ENCODE measurements at places on chromosomes 11 and 22. TPM values are rescaled to one million over a fixed set of nuclear protein-coding genes. Genes with fewer than 3 reads are reported as not detected.

The TRIM51 gene
- polyA plus RNA-seq: not detected

The XRCC6 gene
- polyA plus RNA-seq: 195 TPM

The DDI1 gene
- not detected for polyA plus RNA-seq

The MYRF gene
- polyA plus RNA-seq: 0.79 TPM

The RIMBP3C gene
- polyA plus RNA-seq: not detected

The OR5B21 gene
- not detected for polyA plus RNA-seq

The MRGPRX4 gene
- not detected for polyA plus RNA-seq

The ANKK1 gene
- 0.32 TPM for polyA plus RNA-seq

DNA sequence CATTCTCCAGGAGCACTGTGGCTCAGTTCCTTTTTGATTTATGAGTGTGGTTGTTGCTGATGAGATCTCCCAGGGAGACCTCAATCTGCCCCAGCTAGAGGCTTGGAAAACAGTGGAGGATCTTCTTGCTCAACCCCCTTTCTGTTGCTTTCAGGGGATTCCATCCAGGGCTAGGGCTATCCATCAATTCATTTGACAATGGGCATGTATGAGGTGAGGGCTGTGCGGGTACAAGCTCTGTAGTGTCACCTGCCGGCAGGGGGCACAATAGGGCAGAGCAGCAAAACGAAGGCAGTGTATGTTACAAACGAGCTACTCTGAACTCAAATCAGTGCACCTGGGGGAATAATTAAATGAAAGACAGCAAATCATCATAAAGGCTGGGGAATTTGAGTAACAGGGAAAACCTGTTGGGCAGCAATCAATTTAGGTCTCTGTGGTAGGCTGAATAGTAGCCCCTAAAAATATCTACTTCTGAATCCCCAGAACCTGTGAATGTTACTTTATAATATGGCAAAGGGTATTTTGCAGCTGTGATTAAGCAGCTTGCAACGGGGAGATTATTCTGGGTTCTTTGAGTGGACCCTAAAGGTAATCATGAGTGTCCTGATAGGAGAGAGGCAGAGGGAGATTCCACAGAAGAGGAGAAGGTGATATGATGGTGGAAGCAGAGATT lies 170.3 kb upstream of the ZBED5 start:
- DNase-seq: no peak

DNA sequence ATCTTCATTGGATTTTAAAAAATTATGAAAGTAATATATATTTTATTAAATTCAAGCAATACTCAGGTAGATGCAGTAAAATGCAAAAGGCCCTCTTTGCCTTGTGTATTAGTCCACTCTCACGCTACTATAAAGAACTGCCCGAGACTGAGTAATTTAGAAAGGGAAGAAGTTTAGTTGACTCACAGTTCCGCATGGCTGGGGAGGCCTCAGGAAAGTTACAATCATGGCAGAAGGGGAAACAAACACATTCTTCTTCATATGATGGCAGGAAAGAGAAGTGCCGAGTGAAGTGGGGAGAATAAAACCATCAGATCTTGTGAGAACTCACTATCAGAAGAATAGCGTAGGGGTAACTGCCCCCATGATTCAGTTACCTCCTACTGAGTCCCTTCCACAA lies 130.8 kb downstream of the HIPK3 start:
- DNase-seq: no peak

DNA sequence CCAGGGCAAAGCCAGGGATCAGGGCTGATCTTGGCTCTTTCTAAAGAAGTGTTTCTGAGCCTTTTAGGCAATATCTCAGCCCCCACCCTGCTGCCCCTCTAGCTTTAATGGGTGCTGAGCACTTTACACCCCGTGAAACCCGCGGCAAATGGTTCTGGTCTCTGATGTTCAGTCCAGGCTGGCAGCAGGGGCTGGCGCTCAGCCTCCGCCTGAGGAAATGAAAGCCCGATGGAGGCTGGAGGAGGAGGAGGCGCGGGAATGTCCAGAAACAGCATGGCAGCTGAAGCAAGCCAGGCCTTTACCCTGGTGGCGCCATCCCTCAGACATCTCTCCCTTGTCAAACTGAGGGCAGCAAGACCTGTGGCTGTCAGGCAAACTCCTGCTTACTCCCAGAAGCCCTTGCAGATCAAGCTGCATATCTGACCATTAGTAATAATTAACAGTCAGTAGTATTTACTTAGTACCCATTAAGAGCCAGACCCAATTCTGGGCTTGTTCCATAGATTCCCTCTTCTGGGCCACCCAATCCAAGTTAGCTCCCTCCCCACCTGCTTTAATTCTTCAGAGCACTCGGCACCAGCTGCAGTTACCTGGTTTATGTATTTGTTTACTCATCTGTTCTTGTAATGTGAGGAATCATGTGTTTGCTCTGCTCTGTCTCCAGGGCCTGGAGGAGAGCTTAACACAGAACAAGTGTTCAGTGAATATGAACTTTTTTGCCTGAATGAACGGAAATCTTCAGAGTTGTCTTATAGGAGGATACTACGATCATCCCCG lies 15.0 kb upstream of the ALX4 start:
- no peak for DNase-seq

DNA sequence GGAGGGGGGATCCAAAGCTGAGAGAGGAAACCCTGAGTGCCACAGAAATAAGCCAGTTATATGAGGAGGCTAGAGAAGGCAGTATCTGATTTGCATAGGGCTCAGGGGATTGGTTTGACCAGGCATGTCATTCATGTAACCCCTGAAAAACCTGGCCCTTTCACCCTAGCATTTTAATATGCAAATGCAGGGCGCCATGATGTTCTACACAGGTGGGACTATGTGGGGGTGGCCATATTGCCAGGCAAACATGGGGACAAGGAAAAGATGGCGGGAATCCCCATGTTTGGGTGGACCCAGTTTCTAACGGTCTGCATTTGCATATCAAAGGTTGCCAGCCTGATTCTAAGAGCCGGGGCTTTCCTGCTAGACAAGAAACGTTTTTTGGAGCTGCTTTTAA lies 27.2 kb downstream of the CSF2RB start:
- no peak for DNase-seq

- no peak for DNase-seq
These were observed 6.4 kb upstream of the MFRP start for GRCh38 chr11:119352857-119353260.

DNA sequence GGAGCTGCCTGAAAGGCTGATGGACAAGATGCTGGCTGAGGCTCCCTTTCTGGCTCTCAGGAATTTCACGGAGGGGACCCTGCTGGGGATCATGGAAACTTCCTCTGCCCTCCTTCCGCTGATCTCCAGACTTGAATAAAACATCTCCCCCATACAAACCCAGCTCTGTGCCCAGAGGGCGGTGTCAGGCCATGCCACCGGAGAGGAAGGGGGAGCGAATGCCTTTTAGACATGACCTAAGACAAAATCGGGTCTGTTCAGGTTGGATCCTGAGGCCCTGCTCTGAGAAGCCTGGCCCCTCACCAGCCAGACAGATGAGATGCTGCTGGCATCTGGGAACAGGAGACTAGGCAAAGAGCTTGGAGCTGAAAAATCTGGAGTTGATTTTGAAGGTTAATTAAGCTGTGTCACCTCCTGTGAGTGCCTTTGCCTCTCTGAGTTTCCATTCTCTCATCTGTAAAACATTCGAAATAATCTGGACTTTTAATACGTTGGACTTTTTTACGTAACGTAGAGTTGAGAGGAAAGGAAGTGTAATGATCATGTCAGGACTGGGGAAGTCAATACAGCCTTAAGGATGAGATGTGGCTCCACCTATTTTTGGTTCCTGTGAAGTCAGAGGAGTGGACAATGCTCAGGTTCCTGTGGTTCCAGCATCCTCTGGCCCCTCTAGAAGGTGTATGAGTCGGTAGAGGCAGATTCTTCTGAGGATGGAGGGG lies 163.6 kb downstream of the ST3GAL4 start:
- no peak for DNase-seq

GRCh38 chr11:72058416-72059034 lies 21.8 kb downstream of the NUMA1 start:
- no peak for DNase-seq

- no peak for DNase-seq
These were observed 313 bp downstream of the PRCP start for GRCh38 chr11:82899957-82900276.

DNA sequence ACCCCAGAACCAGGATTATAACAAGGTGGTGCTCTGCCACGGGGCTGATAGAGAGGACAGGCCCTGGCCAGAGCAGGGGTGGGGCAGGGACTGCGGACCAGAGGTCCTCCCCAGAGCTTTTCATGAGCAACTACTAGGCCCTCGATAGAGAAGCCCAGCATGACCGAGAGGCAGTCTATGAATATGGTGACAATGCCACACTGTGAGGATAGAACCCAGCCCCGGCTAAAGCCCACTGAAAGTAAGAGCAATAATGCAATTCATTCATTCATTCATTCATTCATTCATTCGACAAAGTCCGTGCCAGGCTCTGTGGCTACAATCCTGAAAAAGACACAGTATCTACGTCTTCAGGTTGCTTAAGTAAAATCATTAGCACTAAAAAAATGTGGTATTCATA lies 35.6 kb upstream of the CD5 start:
- no peak for DNase-seq

- no peak for DNase-seq
These were observed 13.5 kb downstream of the ZBED5 start for GRCh38 chr11:10844356-10844755.

GRCh38 chr11:64098318-64098831 lies 62.6 kb downstream of the FLRT1 start:
- DNase-seq: no peak

- no peak for DNase-seq
These were observed 14.0 kb downstream of the GRIK4 start for GRCh38 chr11:120525261-120526171.

DNA sequence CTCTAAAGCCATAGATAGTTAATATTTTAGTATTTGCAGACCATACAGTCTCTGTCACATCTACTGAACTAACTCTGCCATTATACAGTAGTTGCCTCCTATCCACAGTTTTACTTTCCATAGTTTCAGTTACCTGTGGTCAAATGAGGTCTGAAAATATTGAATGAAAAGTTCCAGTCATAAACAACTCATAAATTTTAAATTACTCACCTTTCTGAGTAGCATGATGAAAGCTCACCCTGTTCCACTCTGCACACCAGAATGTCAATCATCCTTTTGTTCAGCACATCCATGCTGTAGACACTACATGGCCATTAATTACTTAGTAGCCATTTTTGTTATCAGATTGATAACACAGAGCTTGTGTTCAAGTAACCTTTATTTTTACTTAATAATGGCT lies 51.7 kb upstream of the ME3 start:
- DNase-seq: no peak

DNA sequence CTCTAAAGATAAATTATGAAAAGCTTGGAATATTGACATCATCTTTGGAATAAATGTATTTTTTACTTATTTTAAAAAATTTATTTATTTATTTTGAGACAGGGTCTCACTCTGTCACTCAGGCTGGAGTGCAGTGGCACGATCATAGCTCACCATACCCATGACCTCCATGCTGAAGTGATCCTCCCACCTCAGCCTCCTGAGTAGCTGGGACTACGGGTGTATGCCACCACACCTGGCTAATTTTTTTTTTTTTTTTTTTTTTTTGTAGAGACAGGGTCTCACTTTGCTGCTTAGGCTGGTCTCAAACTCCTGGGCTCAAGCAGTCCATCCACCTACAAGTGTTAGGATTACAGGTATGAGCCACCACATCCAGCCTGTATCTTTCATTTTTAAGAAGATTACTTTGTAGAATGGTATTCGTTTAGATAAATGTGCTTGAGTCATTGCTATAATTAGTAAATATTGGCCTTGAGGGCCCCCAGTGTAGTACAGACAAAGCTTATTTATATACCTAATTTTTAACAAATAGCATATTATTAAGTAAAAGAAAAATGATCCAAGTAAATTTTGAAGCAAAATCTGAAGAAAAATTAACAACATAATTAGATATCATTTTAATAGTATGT lies 8.5 kb downstream of the SWAP70 start:
- DNase-seq: no peak

DNA sequence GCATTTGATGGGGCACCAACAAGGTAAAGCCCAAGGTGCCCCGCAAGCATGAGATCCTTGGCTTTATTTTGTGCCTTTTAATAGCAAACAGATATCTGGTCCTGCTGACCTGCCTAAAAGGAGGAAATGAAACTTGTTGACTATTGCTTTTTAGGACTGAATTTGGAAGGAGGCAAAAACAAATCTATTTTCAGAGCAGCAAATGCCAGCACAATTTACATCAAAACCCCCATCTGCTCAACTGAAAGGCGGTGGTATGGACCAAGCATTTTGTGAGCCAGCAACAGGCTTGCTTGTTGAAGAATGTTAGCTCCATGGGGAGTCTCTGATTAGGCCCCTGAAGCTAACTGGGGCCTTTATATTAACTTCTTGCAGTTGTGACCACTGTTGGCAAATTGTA lies 192.6 kb upstream of the E2F8 start:
- DNase-seq: no peak

DNA sequence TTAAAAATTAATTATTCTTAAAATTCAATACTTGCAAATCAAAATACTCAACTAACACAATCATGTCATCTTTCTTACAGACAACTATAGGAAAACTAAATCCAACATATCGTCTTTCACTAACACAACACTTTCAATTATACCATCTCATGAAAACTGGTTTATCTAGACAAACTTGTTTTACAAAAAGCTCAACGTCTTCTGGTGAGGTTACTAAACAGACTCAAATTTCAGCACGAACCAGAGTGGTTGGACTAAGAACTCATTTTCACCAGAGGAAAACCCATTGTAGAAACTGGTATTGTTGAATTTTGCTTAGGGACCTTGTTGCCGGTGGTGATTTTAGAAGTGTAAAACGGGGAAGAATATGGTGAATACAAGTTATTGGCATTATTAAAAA lies 52.2 kb downstream of the NUP98 start:
- peak; percentile 31 for DNase-seq

GRCh38 chr22:50694766-50695420 lies 22.3 kb downstream of the SHANK3 start:
- DNase-seq: no peak

DNA sequence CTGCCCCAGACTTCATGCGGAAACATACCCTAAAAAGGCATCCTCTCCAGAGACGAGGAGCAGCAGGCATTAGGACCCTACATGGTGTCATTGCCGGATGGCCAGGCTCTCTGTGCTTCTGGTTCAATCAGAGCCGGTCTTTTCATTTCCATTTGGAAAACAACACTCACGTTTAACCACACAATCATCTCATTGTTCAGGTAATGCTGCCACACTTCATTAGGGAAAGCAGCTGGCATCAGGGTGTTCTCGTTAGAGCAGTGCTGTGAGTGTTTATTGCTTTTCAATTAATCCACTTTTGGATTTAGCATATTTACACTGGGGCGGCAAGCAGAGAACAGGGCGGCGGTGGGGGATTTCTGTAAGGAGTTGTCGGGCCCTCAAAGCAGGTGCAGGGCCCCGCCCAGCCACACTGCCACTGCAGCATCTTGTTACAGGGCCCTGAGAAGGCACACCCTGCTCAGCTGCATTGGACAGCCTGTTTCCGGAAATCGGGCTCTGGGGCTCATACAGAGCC lies 338.6 kb downstream of the SHANK2 start:
- DNase-seq: no peak

GRCh38 chr11:22920939-22921565 lies 60.8 kb upstream of the CCDC179 start:
- DNase-seq: peak; percentile 35

Data from urinary bladder (tissue), 4 donors.